Smooth muscle cell of the umbilical artery (primary cell): ENCODE measurements at places on chromosomes 13 and 19. TPM values are rescaled to one million over a fixed set of nuclear protein-coding genes. Genes with fewer than 3 reads are reported as not detected.

ATP4B gene
- not detected in 2 replicates for total RNA-seq

ZNF665 gene
- total RNA-seq, result 3.3 and 5.4 TPM in 2 replicates

GRIN2D gene
- 1.5 and 2.5 TPM in 2 replicates for total RNA-seq

PLPPR3 gene
- 0.59 and 0.78 TPM in 2 replicates for total RNA-seq

CASP14 gene
- total RNA-seq, result not detected in 2 replicates

KCNC3 gene
- under 0.01 and 0.14 TPM in 2 replicates for total RNA-seq

ATXN8OS gene
- total RNA-seq, result not detected in 2 replicates

FSTL3 gene
- 189 and 372 TPM in 2 replicates for total RNA-seq

CALR3 gene
- 0.09 TPM in 1 of 2 replicates, not detected in the other for total RNA-seq

FAM124A gene
- total RNA-seq, result 0.14 and 1.2 TPM in 2 replicates

C19orf73 gene
- 0.89 and 0.97 TPM in 2 replicates for total RNA-seq

ITGBL1 gene
- total RNA-seq, result 6.6 and 49.9 TPM in 2 replicates

CD320 gene
- total RNA-seq, result 49.6 and 52.1 TPM in 2 replicates

ZNF540 gene
- 0.28 and 0.89 TPM in 2 replicates for total RNA-seq

URAD gene
- not detected in 2 replicates for total RNA-seq

GGN gene
- 0.30 and 0.88 TPM in 2 replicates for total RNA-seq

PALM3 gene
- total RNA-seq, result 0.30 and 0.92 TPM in 2 replicates

ZNF470 gene
- total RNA-seq, result 9.5 and 12.2 TPM in 2 replicates

CYP2A7 gene
- not detected in 2 replicates for total RNA-seq

FBXO27 gene
- total RNA-seq, result 3.3 and 6.4 TPM in 2 replicates

C19orf67 gene
- not detected in 2 replicates for total RNA-seq

ZC3H4 gene
- 7.1 and 16.5 TPM in 2 replicates for total RNA-seq

PEAK3 gene
- not detected in 2 replicates for total RNA-seq

POSTN gene
- 20.1 and 201 TPM in 2 replicates for total RNA-seq

KIR3DL3 gene
- total RNA-seq, result not detected in 2 replicates

TNFSF9 gene
- 0.14 and 0.30 TPM in 2 replicates for total RNA-seq

RXFP2 gene
- total RNA-seq, result not detected in 2 replicates

MATK gene
- not detected in 2 replicates for total RNA-seq

TJP3 gene
- not detected in 2 replicates for total RNA-seq

CLEC4G gene
- total RNA-seq, result not detected in 2 replicates

SYNGR4 gene
- not detected in 2 replicates for total RNA-seq

ZNF615 gene
- 12.5 and 13.3 TPM in 2 replicates for total RNA-seq

CYP2B6 gene
- total RNA-seq, result not detected in 2 replicates

PSG6 gene
- not detected in 2 replicates for total RNA-seq

SNRNP70 gene
- total RNA-seq, result 86.7 and 121 TPM in 2 replicates

ZNF582 gene
- total RNA-seq, result 3.0 and 3.9 TPM in 2 replicates
